ENCODE measurements at places on chromosomes 2 and 18.

DNA sequence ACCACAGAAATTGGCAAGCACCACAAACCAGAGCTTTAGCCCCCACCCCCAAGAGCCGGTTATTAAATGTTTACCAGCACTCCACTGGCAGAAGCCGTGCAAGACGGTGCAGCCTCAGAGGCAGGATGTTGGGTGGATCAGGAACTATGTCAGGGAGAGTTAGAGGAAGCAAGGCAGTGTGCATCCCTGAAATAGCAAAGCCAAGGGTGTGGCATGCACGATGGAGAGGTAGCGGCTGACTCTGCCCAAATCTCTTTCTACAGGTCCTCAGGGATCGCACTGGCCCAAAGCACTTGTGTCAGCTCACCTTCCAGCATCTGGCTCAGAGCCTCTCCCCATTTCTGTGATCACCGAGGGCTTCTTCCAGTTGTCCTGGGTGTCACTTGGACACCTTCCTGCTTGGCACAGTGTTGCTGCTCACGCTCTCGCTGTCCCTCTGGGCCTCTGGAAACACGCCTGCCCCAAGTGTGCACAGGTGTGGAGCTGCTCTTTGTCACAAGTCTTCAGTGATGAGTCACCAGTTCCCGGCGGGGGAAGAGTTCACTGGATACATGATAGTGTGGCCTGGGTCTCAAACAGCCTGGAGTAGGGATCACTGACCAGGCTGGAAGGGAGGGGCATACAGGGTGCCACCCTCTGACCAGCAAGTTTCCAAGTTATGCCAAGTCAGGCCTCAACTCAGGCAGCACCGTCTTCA is 17.3 kb upstream of the B3GNT7 start:
- no peak for DNase-seq

DNA sequence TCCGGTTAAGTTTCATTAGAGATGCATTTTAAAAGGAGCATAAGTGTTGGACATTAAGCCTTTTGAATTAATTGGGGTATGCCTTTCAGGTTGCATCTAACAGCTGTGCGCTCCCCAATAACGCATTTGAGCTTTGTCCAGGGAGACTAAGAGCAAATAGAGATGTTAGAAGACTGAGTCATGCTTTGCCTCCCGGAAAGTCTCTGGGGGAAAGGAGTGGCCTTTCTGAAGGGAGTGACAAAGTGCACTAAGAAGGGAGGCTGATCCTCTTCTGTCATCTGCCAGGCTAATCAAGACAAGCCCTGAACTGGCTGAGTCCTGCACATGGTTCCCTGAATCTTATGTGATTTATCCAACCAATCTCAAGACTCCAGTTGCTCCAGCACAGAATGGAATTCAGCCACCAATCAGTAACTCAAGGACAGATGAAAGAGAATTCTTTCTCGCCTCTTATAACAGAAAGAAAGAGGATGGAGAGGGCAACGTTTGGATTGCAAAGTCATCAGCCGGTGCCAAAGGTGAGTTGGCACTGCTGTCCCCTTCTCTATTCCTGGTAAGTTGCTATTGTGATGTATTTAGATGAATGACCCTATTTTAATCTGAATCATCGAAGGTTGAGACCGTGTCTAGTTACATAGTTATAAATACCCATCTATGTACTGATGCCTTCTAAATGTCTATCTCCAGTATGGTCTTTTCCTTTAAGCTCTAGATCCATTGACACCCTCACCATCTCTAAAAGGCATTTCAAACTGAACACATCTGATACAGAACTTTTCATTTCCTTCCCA is 12.1 kb downstream of the TTL start:
- peak; percentile 90 for DNase-seq

GRCh38 chr18:14914121-14914520 is 166.1 kb downstream of the ANKRD30B start:
- DNase-seq: no peak

GRCh38 chr18:36325846-36326245 is 28.3 kb downstream of the FHOD3 start:
- DNase-seq: no peak

GRCh38 chr2:218387369-218388194 is 5.5 kb downstream of the SLC11A1 start:
- peak; percentile 91 for DNase-seq

DNA sequence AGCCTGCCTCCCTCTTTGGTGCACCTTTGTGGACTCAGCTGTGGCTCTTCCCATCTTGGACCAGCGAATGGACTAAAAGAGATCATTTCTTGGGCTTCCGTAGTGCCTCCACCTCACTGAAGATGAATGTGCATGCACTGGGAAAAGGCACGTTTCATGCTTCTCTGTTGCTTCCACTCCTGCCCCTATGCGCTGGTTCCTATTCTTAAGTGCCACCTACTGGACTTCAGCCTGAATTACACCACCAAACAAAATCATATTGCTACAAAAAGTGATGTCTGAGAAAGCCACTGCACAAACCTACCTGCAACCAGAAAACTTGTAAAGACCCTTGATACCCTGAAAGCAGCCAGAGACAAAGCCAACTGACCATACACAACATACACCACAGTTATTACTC is 695.6 kb downstream of the TSN start:
- DNase-seq: no peak

- no peak for DNase-seq
Observed at GRCh38 chr18:45666006-45666405, 50.7 kb downstream of the SLC14A2 start.

DNA sequence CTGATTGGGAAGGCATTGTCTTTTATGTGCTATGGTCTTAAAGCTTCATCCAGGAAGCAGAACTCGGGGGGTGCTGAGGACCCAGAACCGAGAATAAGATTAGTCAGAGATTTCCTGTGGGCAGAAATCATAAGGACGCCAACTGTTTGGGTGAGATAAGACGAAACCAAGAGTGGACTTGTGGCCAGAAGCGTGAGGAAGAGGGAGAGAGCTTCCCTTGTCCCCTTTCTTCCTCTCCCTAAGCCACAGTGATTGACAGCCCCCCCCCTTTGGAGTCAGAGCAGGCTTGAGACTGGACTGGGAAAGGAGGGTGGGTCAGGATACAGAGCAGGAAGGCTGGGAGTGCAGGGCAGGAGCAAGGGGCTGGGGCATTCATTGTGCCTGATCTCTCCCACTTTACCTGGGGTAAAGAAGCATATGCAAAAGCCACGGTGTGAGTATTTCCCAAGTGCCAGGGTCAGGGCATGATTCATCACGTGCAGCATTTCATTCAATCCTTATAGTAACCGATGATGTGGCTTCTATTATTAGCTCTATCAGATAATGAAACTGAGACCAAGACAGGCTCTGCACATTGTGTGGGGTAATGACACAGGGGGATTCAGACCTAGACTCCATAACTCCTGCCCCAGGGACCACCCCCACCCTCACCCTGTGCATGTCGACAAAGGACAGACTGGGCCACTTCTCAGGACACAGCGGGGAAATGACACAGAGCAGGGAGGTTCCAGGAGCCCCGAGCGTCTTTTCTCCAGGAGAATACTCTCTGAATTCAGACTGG is 3.0 kb upstream of the IL1RN start:
- no peak for DNase-seq

DNA sequence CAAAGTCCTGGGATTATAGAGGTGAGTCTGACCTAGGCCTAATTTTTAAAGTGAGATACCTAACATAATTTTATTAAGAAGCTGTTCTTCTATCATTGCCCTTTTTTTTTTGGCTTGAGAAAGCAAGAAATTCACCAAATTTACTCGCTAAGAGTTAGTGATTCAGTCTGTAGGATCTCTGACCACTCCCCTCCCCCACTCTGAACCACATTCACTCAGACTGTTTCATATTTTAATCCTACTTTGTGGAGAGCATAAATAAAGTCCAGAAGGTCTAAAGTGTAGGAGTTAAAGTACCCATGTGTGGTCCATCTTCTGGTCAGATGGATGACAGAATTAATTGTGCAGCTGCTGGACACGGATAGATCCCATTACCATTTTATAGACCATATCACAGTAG is 115.8 kb upstream of the MGAT5 start:
- no peak for DNase-seq

GRCh38 chr2:155035308-155035707 is 336.8 kb downstream of the KCNJ3 start:
- DNase-seq: peak; percentile 3

DNA sequence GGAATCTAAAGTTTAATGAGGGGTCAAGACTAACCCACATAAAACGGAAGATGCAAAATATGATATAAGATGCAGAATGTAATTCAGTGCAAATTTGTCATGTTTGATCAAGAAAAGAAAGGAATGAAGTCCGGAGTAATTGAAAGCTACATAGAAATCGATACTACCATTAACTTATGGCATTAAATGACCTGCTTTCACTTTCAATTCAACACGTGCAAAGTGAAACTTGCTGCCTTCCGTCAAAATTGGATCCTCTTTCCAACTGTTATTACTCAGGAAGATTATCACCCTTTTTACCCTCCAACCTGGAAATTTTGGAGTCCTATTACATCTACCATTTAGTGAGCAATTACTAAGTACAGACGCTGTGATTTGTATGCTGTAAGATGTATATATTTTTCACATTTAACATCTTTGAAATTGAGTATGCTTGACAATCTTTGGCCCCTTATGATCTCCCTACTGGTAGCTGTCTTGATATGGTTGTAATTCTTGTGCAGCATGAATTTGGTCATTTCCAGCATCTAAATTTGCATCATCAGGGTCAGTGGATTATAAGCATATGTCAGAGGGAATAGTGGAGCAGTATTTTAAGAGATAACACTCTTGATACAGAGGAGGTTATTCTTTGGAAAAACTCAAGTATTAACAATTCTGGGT is 18.6 kb downstream of the UNC80 start:
- DNase-seq: no peak

DNA sequence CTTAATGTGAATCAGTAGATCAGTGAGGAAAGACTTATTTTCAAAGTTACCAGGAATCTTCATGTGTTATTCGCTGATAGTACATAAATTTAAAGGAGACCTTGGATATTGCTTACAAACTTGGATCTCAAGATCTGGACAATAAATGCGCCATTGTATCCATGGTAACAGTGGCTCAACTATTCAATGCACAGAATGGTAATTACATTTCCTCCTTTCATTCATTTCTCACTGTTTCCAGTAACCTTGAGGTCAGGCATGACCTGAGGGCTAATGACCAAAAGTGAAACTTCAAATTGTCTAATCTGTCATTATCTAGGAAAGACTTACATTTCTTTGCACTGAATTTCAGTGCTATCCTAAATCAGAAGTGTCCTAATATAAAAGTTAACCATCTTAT is 8.1 kb downstream of the LRP2 start:
- DNase-seq: no peak

DNA sequence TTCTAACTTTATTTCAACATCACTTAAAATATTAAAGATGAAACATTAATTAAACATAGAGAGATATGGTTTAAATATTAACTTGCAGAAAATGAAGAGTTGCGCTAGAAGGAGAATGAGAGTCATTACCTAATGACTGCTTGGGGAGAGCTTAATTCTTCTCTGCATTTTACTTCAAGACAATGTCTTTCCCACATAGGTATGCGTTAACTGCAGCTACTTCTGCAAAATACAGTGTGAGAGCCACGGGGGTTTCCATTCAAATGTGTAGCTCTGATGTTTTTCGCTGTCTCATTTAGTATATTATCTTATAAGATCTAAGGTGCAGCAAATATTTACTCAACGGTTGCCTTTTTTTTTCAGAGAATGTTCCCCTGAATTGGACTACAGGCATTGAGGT is 126.7 kb downstream of the TMX3 start:
- DNase-seq: no peak

DNA sequence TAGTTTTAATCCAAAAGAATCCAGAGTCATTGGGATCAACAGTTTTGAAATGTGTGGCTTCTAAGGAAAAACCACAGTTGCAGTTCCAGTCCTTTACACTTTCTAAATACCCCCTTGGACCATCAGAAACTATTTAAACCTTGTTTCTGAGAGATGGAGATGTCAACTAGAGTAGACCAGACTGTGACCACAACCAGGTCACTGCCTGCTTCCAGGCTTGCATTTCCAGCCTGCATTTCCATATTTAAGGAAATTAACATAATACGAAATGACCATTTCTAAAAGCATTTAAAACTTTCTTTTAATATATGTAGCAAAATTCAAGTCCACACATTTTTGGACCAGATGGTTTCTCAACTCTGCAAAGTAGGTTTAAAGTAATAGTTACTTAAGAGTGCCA is 38.4 kb downstream of the ADD2 start:
- no peak for DNase-seq

DNA sequence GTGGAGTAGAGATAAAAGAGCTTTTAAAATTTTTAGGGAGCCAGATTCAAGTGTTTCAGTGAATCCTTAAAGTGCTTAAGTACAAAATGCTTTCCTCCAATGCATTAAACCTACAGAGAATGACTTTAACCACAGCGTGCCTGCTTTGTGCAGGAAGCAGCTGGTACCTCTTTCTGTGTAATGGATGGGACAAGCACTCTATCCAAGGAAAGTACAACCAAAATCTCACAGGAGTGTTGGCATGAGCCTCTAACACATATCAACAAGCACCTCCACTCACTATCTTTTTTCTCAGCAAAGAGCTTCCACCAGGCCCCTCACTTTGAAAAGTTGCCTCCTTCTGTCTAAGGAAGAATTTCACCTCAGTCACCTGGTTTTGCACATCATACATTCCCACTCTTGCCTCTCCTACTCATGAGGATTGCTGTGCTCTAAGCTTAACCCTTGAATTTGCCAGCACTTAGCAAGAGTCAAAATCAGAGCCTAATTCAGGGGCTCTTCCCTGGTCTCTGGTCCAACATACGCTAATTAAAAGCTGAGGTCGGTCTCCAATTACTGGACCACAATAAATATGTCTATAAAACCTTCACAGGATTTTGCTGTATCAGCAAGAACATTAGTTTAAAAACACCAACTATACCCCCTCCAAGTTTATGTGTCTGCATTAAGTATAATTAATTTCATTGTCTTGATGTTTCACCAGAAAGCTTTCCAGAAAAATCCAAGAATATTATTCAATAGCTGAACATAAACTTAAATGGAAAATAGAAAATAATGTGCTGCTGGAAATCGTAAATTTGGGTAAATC is 68.9 kb downstream of the ZNF521 start:
- DNase-seq: no peak

DNA sequence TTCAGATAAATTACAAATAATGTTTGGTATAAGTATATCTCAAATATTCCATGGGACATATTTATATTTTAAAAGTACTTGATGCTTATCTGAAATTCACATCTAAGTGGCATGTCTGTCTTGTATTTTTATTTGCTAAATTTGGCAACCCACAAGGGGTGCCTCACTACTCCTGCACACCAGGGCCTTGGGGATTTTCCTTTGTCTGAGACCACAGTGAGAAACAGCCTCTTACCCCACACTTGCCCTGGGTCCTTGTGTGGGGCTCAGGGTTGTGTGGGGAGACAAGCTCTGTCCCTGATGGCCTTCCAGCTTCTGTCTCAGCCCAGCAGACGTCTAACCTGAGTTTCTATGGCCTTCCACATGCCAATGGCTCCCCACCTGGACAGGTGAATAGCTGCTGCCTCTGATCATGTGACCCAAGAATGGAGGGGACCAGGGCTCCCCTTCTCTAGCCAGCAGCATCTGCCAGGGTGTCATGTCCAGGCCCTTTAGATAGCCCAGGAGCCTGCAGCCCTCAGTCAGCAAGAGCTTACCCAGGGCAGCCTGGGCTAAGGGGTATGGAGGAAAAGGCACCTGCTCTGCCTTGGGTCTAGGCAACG is 49.5 kb upstream of the MRPL33 start:
- no peak for DNase-seq

Data from osteoblast (primary cell).